Astrocyte of the hippocampus (primary cell): ENCODE measurements at places on chromosomes 7 and 10.
A peak's percentile ranks its signal among the peaks of the same experiment; 100 is the strongest.

GRCh38 chr7:117858712-117859111 lies 14.5 kb downstream of the CTTNBP2 start:
- DNase-seq, result no peak

DNA sequence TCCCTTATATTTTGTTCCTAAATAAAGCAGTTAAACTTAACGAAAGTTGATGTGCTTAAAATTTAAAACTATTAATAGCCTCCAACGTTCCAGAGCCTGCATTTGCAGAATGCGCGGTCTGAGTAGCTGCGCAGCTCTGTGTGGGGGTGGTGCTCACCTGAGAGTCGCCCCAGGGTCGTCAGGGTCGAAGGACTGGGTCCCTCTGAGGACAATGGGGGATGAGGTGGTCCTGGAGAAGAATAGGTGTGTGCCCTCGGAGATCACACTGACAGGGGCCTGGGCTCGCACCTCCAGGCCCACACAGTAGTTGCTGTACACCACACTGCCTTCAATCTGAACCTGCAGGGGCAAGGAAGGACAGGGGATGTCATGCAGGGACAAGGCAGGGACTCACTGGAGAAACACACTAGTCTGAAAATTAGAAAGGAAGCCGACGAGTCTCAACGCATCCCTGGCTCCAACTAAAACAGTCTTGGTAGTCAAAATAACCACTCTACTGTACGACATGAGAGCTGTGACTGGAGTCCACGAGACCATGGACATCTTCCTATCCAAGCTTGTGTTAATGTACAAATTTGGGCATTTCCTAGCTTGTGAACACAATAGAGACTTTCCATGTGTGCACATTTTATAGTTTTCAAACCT lies 54.4 kb downstream of the PKD1L1 start:
- DNase-seq, result no peak

DNA sequence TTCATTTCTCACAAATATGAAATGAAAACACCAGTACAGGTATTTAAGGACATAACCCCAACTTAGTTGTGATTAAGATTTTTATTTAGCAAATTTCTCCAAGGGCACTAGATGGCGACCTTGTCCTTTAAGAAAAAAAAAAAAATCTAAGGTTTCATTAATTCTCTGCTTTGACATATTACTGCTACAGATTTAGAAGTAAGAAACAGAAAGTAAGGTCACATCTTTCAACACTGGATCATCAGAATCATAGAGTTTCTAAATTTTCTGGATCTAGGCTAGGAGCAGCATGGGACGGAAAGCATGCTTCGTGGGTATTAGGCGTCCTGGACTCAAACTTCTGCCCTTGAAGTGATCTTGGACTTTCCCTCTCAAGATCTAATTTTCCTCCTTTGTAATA lies 85.5 kb upstream of the PRKG1 start:
- no peak for DNase-seq

- no peak for DNase-seq
These were observed 44.1 kb upstream of the PARD3 start for GRCh38 chr10:34859170-34859569.

GRCh38 chr10:127310923-127311322 lies 114.5 kb upstream of the INSYN2A start:
- DNase-seq, result no peak

DNA sequence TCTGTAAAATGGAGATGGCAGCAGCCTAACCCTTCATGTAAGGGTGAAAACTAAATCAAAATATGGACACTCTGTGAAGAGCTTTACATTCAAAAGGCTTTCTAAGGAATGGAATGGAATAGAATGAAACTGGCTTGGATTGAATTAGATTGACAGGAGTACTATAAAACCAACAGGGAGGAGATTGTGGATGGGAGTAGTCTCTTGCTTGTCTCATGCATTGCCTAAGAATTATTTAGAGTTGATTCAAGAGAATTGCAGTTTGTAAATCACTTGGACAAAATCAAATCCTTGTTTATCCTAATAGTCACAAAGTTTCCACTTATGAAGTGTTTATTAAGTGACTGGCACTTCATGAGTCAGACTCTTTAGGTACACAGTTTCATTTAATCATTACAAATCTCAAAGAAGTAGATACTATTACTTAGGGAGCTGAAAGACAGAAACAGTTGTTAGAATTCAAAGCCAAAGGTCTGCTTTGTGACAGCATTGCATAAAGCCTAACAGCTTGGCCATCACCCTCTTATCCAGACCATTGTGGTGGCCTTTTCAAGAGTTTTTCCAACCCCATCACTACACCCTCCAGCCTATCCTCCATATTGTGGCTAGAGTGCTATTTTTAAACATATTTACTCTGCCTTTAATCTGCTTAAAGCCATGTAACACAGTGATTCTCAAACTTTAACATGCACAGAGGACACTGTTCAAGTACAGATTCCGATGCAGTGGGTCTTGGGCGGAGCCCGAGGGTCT lies 91.9 kb upstream of the GHITM start:
- no peak for DNase-seq

GRCh38 chr10:34593930-34594329 lies 221.2 kb downstream of the PARD3 start:
- DNase-seq, result no peak

- no peak for DNase-seq
These were observed 328.5 kb downstream of the KCNMA1 start for GRCh38 chr10:77309092-77309491.

DNA sequence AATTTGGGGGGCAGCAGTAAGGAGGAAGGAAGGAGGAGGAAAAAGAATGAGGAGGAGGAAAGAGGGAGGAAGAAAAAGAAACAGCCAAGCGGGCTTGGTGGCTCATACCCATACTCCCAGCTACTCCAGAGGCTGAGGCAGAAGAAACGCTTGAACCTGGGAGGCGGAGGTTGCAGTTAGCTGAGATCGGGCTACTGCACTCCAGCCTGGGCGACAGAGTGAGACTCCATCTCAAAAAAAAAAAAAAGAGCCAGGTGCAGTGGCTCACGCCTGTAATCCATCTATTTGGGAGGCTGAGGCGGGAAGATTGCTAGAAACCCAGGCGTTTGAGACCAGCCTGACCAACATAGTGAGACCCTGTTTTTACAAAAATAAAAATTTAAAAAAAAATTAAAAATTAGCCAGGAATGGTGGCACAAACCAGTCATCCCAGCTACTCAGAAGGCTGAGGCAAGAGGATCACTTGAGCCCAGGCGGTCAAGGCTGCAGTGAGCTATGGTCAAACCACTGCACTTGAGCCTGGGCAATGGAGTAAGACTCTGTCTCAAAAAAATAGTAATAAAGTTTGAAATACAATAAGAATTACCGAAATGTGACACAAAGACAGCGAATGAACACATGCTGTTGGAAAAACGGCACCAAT lies 14.1 kb upstream of the CRCP start:
- no peak for DNase-seq

DNA sequence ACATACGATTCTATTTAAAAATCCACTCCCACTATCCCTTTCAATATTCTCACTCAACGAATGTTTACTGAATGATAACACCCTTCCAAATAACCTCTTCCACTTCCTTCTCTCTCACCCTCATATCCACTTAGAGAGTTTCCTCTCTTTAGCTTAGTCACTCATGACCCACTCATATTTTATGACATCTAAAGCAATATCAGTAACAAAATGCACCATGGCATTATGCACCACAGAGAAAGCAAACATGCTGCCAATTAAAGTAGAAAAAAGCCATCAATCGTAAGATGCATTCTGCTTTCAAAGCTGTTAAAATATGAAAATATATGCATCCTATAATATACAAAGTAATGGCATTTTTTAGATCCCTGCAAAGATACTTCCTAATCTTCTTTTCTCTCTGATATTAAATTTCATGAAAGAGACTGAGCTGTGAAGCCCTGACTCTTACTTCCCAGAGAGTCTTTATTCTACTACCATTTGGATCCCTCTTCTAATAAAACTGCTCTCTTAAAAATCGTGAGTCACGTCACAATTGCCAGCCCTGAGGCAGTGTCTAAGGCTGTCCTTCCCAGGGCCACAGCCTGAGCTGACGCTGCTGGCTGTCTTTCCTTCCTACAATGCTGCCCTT lies 283.0 kb upstream of the KLF6 start:
- no peak for DNase-seq

DNA sequence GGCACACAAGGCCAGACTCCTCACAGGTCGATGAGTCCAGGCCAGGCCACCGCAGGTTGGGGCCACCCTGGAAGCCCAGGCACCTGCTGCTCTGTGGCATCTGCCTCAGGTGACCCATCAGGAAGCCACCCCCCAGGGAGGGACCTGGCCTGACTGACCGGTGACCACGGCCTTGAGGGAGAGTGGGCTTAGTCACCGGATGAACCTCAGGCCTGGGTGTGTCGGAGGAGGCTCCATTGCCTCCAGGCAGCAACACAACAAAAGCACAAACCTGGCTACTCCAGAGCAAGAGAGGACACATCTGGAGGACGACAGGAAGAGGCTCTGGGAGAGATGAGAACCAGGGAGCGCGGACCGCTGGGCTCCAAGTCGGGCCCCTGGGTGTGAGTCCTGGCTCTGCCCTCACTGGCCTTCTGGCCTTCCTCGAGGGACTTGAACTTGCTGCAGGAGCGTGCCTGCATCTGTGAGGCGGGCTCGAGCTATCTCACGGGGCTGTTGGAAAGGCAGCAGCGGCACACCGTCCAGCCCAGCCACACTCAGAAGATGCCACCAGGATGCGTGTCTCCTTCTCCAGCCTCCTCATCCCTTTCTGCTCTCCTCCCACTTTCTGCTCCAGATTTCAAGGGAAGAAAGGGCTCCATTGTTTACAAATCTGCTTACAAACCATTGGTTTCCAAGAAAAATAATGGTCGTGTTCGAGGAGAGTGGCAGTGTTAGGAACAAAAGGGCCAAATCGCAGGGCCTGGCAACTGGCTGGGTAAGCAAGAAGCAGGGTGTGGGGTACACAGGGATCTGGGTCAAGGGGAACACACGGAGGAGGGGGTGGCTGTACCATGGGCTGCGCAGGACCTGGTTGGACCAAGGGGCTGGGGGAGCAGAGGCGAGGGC lies 152.9 kb downstream of the ADAM12 start:
- DNase-seq, result peak; percentile 46

GRCh38 chr10:80277567-80278250 lies 11.7 kb downstream of the MAT1A start:
- no peak for DNase-seq

DNA sequence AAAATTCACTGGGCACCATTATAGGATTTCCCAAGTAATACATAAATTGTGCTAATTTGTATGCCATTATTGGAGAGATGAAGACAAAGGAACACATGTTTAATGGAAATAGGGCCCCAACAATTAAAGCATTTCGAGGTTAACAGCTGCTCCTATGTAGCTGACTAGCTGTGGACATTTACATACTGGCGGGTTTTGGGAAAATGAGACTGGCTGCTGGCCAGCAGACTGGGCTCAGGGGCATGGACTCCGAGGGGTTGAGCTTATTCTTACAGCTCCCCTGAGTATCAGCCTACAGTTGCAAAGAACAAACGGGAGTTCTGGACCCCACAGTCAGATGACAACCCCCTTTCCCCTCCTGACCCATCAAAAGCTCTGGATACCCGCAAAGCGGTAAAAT lies 91.9 kb upstream of the MYO3A start:
- no peak for DNase-seq

DNA sequence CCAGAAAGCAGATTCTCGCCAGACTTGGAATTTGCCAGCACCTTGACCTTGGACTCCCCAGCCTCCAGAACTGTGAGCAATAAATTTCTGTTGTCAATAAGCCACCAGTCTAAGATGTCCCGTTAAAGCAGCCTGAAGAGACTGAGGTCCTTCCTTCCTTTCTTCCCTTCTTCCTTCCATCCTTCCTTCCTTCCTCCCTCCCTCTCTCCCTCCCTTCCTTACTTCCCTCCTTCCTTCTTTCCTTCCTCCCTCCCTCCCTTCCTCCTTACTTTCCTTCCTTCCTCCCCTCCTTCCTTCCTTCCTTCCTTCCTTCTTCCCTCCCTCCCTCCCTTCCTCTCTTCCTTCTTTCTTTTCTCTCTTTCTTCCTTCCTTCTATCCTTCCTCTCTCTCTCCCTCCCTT lies 66.4 kb downstream of the NPTX2 start:
- DNase-seq, result no peak

DNA sequence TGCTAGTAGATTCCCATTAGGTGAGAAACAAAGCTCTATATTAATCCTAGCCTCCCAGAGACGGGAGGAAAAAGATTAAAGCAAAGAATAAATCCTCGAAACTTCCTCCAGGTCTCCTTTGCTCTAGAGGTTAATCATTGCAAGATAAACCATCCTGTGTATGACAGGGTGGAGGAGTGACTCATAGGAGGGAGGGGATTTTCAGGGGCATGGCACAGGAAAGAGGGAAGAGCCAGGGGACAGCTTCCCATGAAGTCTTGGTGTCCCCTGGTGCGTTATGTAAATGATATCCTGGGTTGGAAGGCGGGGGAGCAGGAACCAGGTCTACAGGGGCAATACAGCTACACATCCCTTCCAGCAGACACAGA lies 780 bp downstream of the CYP3A5 start:
- peak; percentile 13 for DNase-seq

DNA sequence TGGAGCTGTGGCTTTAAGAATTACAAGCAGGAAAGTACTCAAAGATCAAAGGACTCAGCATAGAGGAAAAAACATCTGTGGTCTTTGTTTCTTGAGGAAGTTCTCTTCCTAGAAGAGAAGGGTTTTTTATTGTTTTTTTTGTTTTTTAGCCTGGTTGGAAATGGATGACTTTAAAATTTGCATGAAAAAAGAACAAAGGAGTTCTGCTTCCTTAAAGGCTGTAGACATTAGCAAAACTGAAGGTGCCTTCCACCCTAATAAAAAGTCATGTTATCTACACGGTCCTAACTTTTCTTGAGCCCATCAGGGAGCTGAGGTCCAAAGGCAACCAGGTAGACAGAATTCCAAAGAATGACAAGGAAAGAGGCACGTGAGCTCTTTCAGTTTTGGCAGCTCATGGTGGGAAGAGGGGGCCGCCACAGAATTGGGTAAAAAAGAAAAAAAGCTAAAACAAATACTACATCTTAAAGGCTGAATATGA lies 356.6 kb downstream of the SH2D4B start:
- no peak for DNase-seq

GRCh38 chr7:127512663-127513062 lies 72.7 kb downstream of the GCC1 start:
- no peak for DNase-seq

- no peak for DNase-seq
These were observed 232.7 kb downstream of the IMMP2L start for GRCh38 chr7:111329367-111330234.

DNA sequence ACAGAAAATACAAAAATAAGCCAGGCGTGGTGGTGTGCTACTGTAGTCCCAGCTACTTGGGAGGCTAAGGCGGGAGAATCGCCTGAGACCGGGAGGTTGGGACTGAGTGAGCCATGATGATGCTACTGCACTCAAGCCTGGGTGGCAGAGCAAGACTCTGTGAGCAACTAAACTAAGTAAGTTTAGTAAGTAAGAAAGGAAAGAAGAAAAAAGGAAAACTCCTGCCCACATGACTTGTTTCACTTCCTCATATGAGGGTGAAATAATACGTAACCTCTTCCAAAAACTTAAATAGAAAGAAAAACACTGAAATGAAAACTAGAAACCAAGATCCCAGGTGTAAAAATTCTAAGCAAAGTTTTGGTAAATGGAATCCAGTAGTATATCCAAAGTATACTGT lies 79.6 kb downstream of the LARP4B start:
- no peak for DNase-seq
